Stimulated activated CD4-positive, alpha-beta T cell treated with anti-CD3 and anti-CD28 coated beads, Interleukin-2, amount 100 ng/mL, for 48 hours (primary cell): ENCODE measurements at places on chromosomes 7 and 10.

- no peak for DNase-seq
Measured at GRCh38 chr7:19491821-19492452, 216.9 kb downstream of the POLR1F start.

- DNase-seq = no peak
Measured at GRCh38 chr7:156906200-156906649, 13.2 kb upstream of the LMBR1 start.

- DNase-seq = no peak
Measured at GRCh38 chr10:68271196-68271882, 39.4 kb upstream of the ATOH7 start.

GRCh38 chr7:39353615-39354376 is 212.4 kb upstream of the YAE1 start:
- no peak for DNase-seq

DNA sequence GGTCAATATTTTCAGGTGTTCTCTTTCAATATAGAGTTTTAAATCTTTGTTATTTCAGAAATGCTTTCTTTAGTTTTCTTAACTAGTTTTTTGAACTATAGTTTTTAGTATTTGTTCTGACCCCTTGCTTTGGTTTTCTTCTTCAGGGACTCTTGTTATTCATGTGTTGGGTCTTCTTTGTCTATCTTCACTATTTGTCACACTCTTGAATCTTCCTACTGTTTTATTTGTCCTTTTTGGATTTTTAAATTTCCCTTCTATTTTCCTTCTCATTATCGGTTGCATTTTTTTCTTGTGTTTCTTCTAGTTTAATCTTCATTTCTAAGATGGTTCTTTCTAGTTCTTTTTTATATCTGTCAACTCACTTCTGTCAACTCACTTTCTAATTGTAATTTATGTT is 37.1 kb upstream of the PRKAG2 start:
- DNase-seq = no peak
